ENCODE measurements at places on chromosomes 5 and 9.

DNA sequence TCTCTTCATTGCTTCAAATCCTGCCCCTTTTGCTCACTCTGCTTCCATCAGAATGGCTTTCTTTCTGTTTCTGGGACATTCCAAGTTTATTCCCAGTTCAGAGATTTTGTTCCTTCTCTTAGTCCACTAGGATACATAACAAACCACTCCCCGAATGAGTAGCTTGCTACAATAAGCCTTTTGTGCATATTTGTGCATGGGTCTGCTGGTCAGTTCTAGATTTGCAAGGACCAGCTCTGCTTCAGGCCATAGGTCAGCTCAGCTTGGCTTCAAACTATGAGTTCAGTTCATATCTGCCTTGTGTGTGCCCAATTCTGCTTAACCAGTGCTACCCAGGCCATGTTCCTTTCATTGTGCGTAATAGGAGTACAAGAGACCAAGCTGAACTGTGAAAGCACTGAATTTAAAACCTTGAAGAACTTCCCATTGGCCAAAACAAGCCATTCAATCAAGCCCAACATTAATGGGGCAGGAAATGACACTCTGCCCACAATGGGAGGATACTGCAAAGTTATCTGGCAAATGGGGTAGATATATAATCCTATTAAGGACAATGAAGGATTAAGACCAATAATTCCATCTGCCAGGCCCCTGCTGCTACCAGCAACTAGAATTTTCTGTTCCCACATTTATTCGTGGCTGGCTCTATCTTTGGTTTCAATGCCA is 328.8 kb downstream of the PRELID2 start:
- no peak for DNase-seq

DNA sequence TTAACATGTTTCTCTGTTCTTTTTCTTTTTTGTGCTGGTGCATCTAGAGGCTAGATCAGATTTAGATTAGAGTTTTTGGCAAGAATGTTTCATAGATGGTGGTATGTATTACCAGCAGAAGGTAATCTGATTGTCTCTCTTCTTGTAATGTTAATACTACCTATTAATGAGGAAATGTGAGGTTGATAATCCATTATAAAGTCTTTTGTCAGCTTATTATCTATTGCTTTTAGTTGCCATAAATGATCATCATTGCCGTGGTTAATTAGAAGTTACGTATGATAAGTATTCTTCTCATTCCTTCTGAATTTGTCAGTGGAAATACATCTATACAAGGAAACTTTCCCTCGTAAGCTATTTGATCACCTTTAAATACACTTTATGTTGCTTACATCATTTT is 135.0 kb downstream of the PAM start:
- DNase-seq: no peak

- DNase-seq: no peak
Measured at GRCh38 chr9:131623655-131624330, 78.5 kb downstream of the PRRT1B start.

- peak; percentile 49 for DNase-seq
Measured at GRCh38 chr5:163564321-163564938, 59.0 kb downstream of the MAT2B start.

GRCh38 chr5:172985596-172985995 is 2.0 kb downstream of the ATP6V0E1 start:
- DNase-seq: no peak

- DNase-seq: no peak
Measured at GRCh38 chr5:61969347-61969746, 336.7 kb upstream of the KIF2A start.

- no peak for DNase-seq
Measured at GRCh38 chr5:149265597-149265996, 6.1 kb upstream of the AFAP1L1 start.

DNA sequence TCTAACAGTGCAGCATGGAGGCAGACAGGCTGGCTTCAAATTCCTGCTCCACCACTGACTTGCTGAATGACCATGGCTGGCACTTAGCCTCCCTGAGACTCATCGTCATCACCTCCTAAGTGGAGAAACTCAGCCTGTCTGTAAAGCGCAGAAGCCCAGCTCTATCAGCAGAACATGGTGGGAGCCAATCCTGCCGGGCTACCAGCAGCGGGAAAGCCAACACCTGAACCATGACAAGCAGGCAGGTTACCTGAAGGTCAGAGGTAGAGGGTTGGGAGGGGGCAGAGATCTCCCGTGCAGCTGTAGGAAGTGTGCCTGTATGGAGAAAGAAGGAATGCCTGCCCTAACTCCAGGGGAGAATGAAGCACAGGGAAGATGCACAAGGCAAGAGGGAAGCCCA is 72.6 kb upstream of the LRRTM2 start:
- no peak for DNase-seq

DNA sequence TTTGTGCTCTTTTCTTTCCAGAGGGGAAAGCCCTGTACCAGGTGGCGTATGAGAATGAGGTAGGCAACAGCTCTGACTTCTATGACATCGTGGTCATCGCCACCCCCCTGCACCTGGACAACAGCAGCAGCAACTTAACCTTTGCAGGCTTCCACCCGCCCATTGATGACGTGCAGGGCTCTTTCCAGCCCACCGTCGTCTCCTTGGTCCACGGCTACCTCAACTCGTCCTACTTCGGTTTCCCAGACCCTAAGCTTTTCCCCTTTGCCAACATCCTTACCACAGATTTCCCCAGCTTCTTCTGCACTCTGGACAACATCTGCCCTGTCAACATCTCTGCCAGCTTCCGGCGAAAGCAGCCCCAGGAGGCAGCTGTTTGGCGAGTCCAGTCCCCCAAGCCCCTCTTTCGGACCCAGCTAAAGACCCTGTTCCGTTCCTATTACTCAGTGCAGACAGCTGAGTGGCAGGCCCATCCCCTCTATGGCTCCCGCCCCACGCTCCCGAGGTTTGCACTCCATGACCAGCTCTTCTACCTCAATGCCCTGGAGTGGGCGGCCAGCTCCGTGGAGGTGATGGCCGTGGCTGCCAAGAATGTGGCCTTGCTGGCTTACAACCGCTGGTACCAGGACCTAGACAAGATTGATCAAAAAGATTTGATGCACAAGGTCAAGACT is 10.3 kb downstream of the PCYOX1L start:
- DNase-seq: no peak

DNA sequence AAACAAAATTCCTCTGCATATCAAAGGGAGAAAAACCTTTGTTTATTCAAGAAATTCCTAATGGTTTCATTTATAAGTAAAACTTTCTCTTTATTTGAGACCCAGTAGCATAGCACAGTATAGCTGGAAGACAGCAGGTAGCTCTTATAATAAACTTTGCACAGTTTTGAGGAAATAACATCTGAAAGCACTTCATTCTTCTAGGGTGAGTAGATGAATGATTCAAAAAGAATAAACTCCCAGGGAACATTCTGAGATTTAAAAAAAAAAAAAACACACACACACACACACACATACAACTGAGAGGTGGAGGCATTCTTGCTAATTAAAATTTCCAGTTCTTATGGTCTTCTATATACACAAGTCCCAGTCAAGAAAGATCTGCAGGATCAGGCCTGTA is 197.3 kb downstream of the BNC2 start:
- no peak for DNase-seq

DNA sequence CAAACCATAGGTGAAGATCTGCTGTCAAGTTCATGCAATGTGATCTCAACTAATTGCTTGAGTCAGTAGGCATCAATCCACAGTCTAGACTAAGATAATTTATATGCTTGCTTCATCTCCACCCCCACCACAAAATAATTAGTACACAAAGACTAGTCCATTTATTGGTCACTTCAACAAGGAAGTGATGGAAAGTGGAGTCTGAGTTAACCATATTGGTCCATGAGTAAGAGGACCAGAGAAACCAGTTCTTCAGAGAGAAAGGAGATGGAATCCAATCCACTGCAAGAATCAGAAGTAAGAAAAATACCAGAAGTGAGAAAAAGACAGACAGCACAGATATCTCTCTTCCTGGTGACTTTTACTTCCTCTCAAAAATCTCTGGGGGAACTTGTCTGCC is 366.5 kb downstream of the CHSY3 start:
- DNase-seq: no peak

DNA sequence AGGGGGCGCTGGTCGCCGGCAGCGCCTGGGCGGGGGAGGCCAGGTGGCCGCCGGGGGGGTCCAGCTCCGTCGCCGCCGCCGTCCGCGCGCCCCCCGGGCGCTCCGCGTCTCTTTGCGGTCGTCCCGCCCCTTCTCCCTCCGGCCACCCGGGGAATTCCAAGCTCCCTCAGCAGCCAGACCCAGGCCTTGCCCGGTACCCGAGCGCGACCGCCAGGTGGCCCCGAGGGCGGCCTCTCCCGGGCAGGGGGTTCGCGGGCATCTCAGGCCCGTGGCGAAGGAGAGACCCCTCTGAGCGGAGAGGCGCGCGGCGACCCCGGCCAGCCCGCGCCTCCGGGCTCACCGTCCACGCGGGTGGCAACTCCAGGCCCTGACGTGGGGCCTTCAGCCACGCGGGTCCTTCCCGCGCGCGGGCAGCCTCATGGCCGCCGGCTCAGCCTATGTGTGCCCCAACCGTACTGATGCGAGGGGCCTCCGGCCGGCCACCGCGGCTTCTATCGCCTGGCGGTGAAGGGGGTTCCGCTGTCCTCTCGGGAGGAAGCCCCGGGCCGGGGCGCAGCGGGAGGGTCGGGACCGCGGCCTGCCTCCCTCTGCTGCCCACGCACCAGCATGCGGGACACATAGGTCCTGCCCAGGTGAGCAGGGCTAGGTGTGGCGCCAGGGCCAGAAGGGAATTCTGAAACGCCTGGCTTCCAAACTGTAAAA is 529 bp upstream of the NRARP start:
- DNase-seq: no peak

GRCh38 chr5:32539981-32540845 is 45.1 kb upstream of the SUB1 start:
- no peak for DNase-seq

GRCh38 chr9:79570448-79571308 is 1.1 kb upstream of the TLE4 start:
- no peak for DNase-seq

- DNase-seq: no peak
Measured at GRCh38 chr9:130180516-130180915, 8.3 kb downstream of the NCS1 start.

DNA sequence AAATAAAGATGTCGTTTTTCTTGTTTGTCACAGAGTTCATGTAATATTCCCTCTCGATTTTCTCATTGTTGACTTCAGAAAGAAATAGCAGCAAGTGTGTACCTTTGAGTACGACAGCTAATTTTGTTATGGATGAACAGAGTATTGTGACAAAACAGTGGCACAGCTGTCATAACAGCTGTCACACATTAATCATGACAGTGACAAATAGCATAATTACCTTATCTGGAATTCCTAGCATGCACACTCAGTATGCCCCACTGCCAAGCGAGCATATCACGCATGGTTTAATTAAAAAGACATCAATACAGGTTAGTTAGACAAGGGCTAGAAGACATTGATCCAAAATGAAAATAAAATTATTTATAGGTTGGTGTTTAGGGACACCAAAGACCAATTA is 375.1 kb downstream of the SPATA31D1 start:
- DNase-seq: no peak

DNA sequence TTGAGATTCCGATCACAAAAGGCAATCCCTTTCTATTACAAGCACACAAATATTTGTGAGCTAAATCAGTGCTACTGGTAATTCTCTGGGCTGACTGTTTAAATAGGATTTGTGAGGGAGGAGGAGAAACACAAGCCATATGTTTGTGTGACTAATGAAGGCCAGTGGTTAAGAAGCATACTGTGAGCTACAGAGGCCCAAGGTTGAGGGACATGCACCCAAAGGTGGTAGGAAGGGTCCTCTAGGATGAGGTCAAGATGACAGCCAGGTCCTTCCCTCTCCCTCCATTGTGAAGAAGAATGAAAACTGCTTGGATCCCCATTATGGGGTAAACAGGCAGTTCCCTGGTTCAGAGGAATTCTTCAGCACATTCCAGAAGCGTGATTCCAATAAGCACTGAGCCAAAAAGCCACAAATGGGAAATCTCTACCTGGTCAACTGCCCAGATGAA is 83.9 kb downstream of the SPOCK1 start:
- DNase-seq: no peak

- no peak for DNase-seq
Measured at GRCh38 chr5:127400946-127401670, 110.5 kb downstream of the MEGF10 start.

DNA sequence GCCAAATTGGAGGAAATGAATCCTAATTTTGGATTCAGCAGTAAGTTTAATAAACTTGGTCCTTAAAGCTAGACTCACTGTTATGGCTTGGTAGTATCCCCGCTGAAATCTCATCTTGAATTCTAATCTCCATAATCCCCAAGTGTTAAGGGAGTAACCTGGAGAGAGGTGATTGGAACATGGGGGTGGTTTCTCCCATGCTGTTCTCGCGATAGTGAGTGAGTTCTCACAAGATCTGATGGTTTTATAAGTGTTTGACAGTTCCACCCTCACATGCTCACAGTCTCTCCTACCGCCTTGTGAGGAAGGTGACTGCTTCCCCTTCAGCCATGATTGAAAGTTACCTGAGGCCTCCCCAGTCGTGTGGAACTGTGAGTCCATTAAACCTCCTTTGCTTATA is 824.5 kb upstream of the WWC1 start:
- DNase-seq: no peak

DNA sequence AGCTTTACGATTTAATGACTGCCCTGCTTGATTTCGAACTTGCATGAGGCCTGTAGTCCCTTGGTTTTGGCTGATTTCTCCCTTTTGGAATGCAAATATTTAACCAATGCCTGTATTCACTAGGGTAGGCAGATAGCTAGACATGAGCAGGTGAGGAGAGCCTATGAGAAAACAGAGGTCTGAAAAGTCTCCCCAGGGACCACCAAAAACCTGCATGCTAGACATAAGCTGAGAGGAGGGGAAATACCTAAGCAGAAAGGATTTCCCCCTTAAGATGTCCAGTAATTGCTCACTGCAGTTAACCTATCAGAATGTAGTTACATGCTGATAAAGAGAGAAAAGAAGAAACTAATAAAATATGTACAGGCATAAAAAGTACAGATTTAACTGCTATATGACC is 667.4 kb upstream of the SEMA6A start:
- no peak for DNase-seq

GRCh38 chr9:112913326-112913725 is 22.6 kb upstream of the SLC46A2 start:
- no peak for DNase-seq

- DNase-seq: no peak
Measured at GRCh38 chr9:4588721-4589120, 73.4 kb upstream of the PLPP6 start.

GRCh38 chr9:135090547-135090946 is 3.1 kb downstream of the OLFM1 start:
- DNase-seq: no peak

DNA sequence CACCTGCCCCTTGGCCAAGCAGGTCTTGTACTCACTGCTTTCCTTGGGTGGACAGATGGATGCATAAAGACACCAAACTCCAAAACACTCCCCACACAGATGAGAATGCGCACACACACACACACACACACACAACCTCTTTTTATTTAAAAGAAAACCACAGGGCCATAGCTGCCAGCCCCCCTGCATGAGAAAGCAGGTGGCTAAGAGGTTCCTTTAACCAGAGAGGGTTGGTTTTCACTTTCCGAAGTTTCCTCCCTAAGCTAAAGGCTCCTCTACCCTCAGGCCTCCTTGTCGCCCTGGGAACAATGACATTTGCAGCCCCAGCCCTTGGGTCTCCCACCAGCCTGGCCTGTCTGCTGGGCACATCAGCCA is 11.1 kb downstream of the NR5A1 start:
- no peak for DNase-seq

GRCh38 chr9:112863214-112863613 is 27.5 kb downstream of the SLC46A2 start:
- DNase-seq: no peak
